IMR-90 (cell line): ENCODE measurements at places on chromosomes 2 and 18. TPM values are rescaled to one million over a fixed set of nuclear protein-coding genes. Genes with fewer than 3 reads are reported as not detected.

The TRIM54 gene
- under 0.01 TPM in 1 of 2 replicates, not detected in the other for total RNA-seq

The CNGA3 gene
- total RNA-seq: under 0.01 TPM in 1 of 2 replicates, not detected in the other

The NPHP1 gene
- 1.8 and 2.8 TPM in 2 replicates for total RNA-seq

The SCN7A gene
- total RNA-seq: 0.90 and 1.7 TPM in 2 replicates

The HRH4 gene
- total RNA-seq: not detected in 2 replicates

The GAREM1 gene
- total RNA-seq: 1.9 and 2.3 TPM in 2 replicates

The C2orf92 gene
- total RNA-seq: 0.90 and 2.2 TPM in 2 replicates

The EFR3B gene
- 0.90 and 1.1 TPM in 2 replicates for total RNA-seq

The C18orf32 gene
- 3.6 and 4.7 TPM in 2 replicates for total RNA-seq

The OSR1 gene
- 12.4 and 14.7 TPM in 2 replicates for total RNA-seq

The SNRPD1 gene
- total RNA-seq: 6.8 and 24.7 TPM in 2 replicates

The POTEC gene
- not detected in 2 replicates for total RNA-seq

The G6PC2 gene
- not detected in 2 replicates for total RNA-seq

The KCNG2 gene
- not detected in 2 replicates for total RNA-seq

The GAD1 gene
- not detected in 2 replicates for total RNA-seq

The CSRNP3 gene
- total RNA-seq: 0.56 and 0.72 TPM in 2 replicates

The CCT4 gene
- total RNA-seq: 187 and 233 TPM in 2 replicates

The CKAP2L gene
- total RNA-seq: 9.9 and 13.3 TPM in 2 replicates

The MALL gene
- total RNA-seq: 1.6 and 2.2 TPM in 2 replicates

The KCNJ3 gene
- not detected in 2 replicates for total RNA-seq

The SERPINB13 gene
- not detected in 2 replicates for total RNA-seq

The IFIH1 gene
- 1.4 and 2.2 TPM in 2 replicates for total RNA-seq

The CEP192 gene
- total RNA-seq: 29.0 and 34.2 TPM in 2 replicates

The BBS5 gene
- 1.4 and 1.9 TPM in 2 replicates for total RNA-seq

The MEIS1 gene
- total RNA-seq: 157 and 209 TPM in 2 replicates

The ACMSD gene
- total RNA-seq: not detected in 2 replicates

The TLX2 gene
- total RNA-seq: not detected in 2 replicates

The SRD5A2 gene
- total RNA-seq: not detected in 2 replicates

The NR4A2 gene
- 0.72 and 2.8 TPM in 2 replicates for total RNA-seq
